SHP77 treated with DMSO at 0.1 percent for 48 hours (cell line): ENCODE measurements at places on chromosomes 4 and X.

DNA sequence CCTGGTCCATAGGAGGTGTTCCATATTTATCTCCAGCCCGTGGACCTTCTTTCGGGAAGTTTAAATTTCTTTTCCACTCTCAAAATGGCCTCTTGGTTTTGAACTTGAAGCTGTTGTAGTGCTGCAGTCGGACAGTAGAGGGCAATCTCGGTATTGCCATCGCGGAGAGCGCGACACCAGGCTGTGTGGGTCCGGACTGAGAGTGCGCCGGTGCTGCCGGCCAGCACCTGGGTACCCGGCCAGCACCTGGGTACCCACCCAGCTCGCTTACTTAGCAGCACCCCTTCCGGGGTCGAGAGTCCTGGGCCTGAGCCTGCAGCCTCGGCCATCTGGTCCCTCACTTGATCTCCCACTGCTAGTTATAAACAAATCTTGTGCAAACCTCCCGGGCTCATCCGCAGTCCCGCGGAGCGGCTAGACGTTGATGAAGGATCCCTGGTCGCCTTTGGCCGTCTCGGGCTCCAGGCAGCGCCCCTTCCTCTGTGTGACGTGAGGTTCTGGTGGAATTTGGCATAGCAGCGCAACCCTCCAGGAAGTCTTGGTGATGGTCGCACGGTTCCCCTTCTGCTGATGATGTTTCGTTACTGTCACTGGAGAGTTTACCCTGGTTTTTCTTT is 18.0 kb downstream of the FAM9A start:
- DNase-seq = peak; percentile 10

DNA sequence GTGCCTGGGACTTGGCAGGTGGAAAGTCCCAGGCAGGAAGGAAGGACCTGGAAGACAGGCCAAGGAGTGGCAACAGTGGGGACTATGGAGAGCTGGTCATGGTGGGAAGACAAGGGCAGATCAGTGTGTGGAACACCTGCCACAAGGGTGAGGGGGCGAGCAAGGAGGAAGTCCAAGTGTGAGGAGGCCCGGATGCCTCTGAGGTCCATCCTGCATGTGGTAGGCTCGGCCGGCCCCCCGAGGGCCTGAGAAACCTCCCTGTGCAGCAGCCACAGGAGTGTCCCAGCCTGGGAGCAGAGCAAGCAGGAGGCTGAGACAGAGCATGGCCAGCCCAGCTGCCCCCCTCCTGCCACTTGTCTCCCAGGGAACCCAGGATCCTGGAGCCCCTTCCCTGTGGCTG is 40.5 kb upstream of the PSAPL1 start:
- no peak for DNase-seq

DNA sequence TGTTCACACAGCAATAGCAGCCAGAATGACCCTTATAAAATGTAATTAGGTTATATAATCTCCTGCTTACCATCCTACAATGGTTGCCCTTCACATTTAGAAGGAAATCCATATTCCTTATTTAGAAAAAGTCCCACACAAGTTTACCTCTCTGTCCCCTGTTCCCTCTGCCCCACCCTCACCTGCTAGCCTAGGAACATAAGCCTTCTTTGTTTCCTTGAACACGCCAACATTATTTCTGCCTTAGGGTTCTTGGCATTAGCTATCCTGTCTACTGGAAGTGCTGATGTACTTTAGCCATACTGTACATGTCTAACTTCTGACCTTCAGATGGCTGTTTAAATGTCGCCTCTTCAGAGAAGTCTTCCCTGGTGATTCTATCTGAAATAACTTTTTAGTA is 28.4 kb upstream of the USP53 start:
- DNase-seq = no peak

- no peak for DNase-seq
Observed at GRCh38 chr4:111855308-111855707, 289.9 kb upstream of the FAM241A start.

GRCh38 chr4:73690051-73690738 is 50.2 kb upstream of the CXCL8 start:
- no peak for DNase-seq

- no peak for DNase-seq
Observed at GRCh38 chr4:128675083-128675482, 134.4 kb upstream of the JADE1 start.

- DNase-seq = no peak
Observed at GRCh38 chr4:102493794-102494193, 7.4 kb upstream of the NFKB1 start.

- no peak for DNase-seq
Observed at GRCh38 chrX:120262859-120263708, 12.5 kb downstream of the ZBTB33 start.

DNA sequence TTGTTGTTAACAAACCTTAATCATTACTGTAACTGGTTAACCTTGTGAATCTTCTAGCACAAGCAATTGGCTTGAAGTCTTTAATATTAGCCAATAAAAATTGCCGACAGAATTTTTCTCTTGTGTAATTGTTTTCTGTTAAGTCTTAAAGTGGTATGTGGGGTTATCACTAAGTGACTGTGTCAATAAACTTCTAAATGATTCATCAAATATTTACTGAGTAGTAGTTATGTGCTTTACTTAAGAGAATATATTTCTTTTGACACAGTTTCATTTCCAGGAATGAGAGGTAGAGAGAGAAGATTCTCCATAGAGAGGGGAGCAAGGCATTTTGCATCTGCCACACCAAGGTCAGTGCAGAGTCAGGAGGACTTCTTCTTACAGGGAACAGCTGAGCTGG is 2361.6 kb upstream of the AGA start:
- DNase-seq = no peak

DNA sequence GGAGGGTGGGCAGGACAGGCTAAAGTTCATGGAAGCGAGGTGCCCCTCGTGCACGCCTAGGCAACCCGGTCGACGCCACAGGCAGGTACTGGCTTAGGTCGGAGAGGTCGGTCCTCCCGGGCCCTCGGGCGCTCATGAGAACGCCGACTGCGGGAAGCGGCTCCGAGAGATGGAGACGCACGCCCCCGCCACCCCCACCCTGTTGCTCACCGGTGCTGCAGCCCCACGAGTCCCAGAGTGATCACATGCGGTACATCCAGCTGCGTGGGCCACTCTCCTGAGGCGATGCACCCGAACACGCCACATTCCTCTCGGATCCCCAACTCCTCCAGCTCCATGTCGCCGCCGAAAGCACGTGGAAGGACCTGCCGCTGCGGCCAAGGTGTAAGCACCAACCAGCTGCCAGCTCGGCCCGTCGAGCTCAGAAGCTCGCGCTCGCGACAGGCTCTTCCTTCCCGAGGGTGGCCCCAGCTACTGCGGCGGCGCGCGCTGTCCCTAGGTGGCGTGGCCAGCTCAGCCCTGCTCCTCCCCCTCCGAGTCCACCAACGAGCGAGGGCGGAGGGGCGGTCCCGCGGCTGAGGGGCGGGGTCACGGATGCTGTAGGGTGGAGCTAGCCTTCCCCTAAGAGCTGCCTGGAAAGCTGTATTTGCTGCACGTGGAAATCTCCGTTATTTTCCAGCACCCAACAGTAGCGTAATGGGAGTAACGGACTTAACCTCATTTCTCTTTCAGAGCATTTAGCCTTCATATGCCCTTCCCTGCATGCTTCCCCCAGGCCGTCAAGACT is at the start of gene PPAT:
PPAT (minus strand) TSS at position 476 of the 787 bp plus-strand sequence; CDS start at position 338, 138 bp downstream.
- DNase-seq = peak; percentile 97

DNA sequence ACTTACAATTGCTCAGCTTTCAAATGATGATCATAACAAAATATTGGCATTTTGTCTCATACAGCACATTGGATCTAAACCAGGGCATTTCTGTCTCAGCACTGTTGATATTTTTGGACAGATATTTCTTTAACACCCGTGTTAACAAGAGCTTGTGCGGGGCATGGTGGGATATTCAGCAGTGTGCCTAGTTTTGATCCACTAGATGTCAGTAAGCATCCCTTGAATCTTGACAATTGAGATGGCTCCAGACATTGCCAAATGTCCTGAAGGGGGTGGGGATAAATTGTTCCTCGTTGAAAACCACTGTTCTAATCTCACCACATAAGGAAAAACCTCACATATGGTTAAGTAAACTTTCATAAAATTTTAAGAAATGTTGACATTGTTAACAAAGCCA is 806.3 kb downstream of the STIM2 start:
- no peak for DNase-seq

DNA sequence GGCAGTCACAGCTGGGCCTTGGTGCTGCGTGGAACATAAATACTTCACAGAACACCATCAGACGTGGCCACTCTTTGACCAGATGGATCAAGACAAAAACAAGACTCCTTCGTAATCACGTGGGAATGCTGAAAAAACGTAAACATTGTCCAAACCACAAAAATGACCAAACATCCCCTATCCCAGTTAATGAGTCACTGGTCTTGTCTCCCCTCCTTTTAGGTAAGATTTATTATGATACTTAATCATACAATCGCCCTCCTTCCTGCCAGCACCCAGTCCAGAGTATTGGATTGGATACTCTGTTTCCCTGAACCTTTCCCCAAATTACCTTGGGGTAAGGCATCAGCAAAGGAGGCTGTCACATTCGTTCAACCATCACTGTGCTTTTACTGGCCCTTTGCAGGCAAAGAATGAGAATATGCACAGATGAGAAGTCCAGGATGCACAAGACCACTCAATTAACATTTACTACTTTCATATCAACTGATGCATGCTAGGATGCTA is 601 bp upstream of the TCEANC start:
- no peak for DNase-seq
